NCI-H1417 (cell line): ENCODE measurements at places on chromosomes 2 and 18.

DNA sequence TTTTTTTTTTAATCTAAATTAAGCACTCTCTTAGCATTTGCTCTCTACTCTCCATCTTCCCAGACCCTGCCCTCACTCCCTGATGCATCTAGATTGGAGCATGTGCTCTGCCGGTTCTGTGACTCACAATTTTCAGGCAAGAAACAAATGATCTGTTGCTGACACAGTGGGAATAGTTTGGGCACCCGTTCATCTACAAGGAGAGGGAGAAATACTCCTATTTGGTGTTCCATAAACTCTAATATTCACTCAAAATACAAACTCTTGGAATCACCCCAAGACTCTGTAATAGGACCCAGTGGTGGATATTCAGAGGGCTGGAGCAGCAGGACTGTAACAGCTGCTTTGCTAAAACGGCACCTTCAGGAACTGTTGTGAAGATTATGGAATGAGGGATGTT is 37.1 kb upstream of the LINC00305 start:
- no peak for DNase-seq

DNA sequence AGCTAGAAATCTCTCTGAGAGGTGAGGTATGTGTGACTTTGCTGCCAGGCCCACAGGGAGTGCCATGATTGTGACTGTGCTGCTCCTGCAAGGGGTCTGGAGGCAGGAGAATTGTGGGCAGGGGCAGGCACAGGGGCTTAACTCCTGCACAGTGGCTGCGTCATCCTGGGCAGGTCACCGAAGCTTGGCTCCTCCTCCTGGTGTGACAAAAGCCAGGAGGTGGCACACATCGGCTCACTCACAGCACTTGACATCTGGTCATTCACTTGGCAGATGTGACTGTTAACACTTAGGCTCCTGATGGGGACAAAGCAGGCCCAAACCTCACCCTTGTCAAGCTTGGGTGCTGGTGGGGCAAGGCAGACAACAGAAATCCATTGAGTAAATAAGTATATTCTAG is 36.4 kb upstream of the GLI2 start:
- DNase-seq = no peak

DNA sequence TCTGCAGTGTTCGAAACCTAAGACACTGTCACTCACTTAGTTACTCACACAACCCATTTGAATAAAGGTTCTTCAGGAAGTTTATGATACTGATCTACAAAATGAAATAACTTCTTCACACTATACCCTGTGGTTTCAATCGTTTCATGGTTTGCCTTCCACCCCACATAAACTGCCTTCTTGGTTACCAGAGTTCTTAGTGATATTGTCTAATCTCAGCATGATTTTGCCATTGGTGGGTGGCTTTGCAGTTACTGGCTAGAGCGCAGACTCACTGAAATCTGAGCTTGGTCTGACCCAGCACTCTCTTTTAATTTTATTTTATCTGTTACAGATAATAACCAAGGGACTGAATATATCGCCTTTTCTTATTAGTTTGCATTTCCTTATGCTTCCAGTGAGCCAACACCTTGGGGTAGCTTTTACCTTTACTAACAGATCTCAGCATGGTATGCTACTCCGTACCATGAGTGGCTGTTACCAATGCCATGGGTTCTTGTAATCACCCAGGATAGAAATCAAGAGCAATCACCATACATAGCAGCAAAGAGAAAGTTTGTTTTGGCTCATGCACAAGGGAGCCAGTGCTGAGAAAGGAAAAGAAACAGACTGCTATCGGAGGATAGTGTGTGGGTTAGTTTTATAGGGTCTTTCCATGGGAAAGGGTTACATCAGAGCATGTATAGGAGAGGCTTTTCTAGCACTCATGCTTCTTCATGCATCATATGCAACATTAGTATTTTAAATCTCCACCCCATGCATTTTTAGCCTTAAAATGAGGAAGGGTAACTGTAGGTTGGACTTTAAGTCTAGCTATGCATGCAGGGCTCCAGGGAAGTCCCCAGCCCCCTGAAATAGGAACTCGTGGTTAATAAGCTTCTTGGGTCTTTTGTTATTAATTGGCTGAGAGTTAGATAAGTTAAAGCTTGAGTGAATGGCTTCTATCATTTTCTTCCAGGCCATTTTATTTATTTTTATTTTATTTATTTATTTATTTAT is 33.3 kb downstream of the ANXA4 start:
- no peak for DNase-seq

DNA sequence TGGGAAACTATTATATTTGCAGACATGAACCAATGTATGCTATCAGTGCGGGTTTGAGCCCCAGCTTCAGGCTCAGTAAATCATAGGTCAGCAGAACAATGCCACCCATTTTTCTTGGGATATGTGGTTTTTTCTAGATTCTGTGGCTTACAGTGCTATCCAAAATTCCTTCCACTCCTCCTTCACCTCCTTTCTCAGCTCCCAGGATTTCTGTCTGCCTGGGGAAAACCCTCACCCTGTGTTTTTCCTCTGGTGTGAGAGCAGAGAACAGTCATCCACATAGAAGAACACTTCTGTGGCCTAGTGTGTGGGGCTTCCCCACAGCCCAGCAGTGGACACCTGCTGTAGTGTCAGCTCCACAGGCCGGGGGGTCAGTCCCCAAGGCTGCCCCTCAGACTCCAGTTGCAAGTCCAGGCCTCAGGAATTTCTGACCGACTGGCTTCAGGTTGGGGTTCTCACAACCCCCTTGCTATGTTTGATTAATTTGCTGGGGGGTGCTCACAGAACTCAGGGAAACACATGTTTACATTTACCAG is 238.2 kb downstream of the LDLRAD4 start:
- DNase-seq = no peak

GRCh38 chr2:28868611-28869010 is 1.5 kb downstream of the TRMT61B start:
- no peak for DNase-seq

GRCh38 chr2:217711188-217711587 is 291.6 kb downstream of the TNS1 start:
- no peak for DNase-seq

DNA sequence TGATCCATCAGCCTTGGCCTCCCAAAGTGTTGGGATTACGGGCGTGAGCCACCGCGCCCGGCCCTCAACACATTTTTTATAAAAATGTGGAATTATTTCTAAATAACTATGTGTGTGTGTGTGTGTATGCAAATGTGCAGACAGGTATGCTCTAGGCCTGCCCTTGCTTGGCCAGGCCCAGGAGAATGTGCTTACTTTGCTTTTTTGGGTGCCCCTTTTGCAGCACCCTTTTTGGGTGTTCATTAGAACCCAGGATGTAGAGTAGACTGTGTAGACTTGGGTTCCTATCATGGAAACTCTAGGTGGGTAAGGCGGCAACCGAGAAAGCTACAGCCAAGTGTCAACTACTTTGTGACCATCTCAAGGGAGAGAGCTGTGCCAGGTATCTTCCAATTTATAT is 11.7 kb upstream of the ITSN2 start:
- DNase-seq = no peak

- DNase-seq = no peak
Observed at GRCh38 chr2:143261986-143262385, 132.8 kb downstream of the ARHGAP15 start.
